ENCODE measurements at places on chromosomes 6 and 20. TPM values are rescaled to one million over a fixed set of nuclear protein-coding genes. Genes with fewer than 3 reads are reported as not detected.
A peak's percentile ranks its signal among the peaks of the same experiment; 100 is the strongest.

Gene RPP21
- 17.3 TPM for total RNA-seq

Gene TFAP2B
- total RNA-seq = not detected

Gene APOM
- total RNA-seq = 1.8 TPM

Gene FAM229B
- total RNA-seq = 77.7 TPM

Gene AIF1
- 11.4 TPM for total RNA-seq

Gene YWHAB
- 120 TPM for total RNA-seq

GRCh38 chr20:15185913-15186312, 848.5 kb upstream of the FLRT3 start:
- H3K27ac ChIP-seq = no peak overlapping the region
- no peaks in the 10 kb centered on the region for H3K4me1 ChIP-seq
- DNase-seq = no peak

DNA sequence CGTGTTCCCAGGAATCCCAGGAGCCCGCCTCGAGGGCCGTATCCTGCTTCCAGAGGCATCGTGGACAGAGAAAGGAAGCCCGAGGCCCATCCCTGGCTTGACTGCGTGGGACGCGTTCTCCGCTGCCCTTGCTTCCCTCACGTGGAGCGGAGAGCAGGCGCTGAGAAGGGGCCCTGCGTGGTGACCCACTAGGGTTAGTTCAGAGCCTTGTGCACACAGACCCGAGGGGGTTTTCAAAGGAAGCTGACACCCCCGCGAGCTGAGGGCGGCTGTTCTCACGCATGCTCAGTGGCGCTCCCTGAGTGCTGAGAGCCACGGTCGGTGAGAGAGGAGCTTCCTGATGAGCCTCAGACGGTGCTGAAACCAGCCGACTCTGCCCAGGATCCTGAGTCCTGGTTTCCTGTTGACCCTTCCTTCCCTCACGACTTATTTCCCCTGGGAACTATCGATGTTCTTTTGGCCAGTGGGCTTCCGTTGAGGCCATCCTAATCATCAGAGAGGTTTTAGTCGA, 28.9 kb upstream of the CCR6 start:
- peak overlapping the region; percentile 38 for H3K4me3 ChIP-seq
- H3K27ac ChIP-seq = no peak overlapping the region
- no peak for DNase-seq
- peaks cover 6% of the 10 kb centered on the region for H3K4me1 ChIP-seq
- no peaks in the 10 kb centered on the region for H3K27me3 ChIP-seq
- no peaks in the 10 kb centered on the region for H3K36me3 ChIP-seq

GRCh38 chr6:160036790-160037206, 67.9 kb downstream of the IGF2R start:
- H3K4me3 ChIP-seq = no peak overlapping the region
- H3K4me1 ChIP-seq = peaks cover 5% of the 10 kb centered on the region
- H3K36me3 ChIP-seq = peaks cover 13% of the 10 kb centered on the region
- peak overlapping the region; percentile 41 for H3K27ac ChIP-seq
- H3K27me3 ChIP-seq = no peaks in the 10 kb centered on the region
- no peak for DNase-seq

DNA sequence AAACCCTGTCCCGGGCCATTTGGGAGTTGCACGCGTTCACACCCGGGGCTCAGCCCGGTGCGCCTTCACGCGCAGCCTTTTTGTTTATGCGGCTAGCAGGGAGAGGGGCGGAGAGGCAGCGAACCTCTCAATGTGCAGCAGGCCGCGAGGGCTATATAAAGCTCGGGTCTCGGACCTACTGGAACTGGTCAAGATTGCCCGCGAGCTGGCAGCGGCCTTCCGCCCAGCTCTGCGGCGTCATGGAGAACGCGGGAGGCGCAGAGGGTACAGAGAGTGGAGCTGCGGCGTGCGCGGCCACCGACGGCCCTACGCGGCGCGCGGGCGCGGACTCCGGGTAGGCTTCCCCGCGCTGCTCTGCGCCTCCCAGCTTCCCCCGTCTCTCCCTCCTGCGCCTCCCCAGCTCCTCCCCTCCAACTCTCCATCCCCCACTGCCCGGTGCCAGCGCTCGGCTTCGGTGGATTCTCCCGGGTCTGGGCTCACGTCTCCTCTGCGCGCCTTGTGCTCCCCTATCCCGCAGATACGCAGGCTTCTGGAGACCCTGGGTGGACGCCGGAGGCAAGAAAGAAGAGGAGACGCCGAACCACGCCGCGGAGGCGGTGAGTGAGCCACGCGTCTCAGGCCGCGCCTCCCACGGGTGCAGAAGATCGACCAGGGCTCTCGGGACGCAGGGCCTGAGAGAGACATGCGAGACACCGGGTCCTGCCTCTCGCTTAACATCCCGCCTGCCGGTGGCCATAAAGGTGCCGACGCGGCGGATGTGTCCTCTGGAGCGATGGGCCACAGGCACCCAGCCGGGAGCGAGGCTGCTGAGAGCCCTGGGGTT, at the start of gene RIPPLY2:
RIPPLY2 (plus strand) TSS at position 183 of the 823 bp plus-strand sequence; CDS start at position 240, 57 bp downstream.
- peak within 1 kb of the TSS; percentile 43 for H3K4me3 ChIP-seq
- no peak for DNase-seq
- H3K27me3 ChIP-seq = peaks cover 16% of the 10 kb centered on the region

GRCh38 chr20:32804022-32804715, 15.6 kb upstream of the MAPRE1 start:
- H3K36me3 ChIP-seq = peaks cover 6% of the 10 kb centered on the region
- no peak overlapping the region for H3K4me3 ChIP-seq
- no peaks in the 10 kb centered on the region for H3K4me1 ChIP-seq
- no peaks in the 10 kb centered on the region for H3K27me3 ChIP-seq

GRCh38 chr6:160956300-160957035, 35.1 kb upstream of the MAP3K4 start:
- H3K27ac ChIP-seq = no peak overlapping the region
- H3K36me3 ChIP-seq = no peaks in the 10 kb centered on the region
- H3K27me3 ChIP-seq = no peaks in the 10 kb centered on the region
- no peak for DNase-seq
- H3K4me1 ChIP-seq = peaks cover 1% of the 10 kb centered on the region

GRCh38 chr6:17986656-17987446, 584 bp downstream of the KIF13A start:
- peaks cover 33% of the 10 kb centered on the region for H3K4me1 ChIP-seq
- H3K27ac ChIP-seq = peak overlapping the region; percentile 99
- H3K4me3 ChIP-seq = peak overlapping the region; percentile 74
- no peaks in the 10 kb centered on the region for H3K27me3 ChIP-seq
- DNase-seq = peak; percentile 83

- DNase-seq = no peak
- H3K4me3 ChIP-seq = no peak overlapping the region
- no peak overlapping the region for H3K27ac ChIP-seq
- H3K36me3 ChIP-seq = no peaks in the 10 kb centered on the region
- no peaks in the 10 kb centered on the region for H3K27me3 ChIP-seq
These were observed 375.2 kb downstream of the CD109 start for GRCh38 chr6:74071214-74071613.

DNA sequence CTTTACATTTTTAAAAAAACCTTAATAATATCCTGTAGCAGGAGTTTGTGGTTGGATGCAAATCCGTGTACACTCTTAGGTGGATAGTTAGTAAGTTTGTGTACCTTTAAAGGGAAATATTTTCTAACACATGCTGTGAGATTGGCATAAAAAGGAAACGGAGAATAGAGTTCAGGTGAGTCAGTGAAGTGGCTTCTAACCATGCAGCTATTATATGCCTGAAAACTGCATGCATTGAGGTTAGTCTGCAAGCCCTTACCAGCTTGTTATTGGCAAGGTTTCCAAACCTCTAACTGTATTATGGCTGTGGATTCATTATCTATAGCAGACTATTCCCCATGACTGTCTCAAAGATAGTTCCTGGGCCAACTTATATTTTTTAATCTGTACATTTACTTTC, 420.6 kb upstream of the MMS22L start:
- no peak overlapping the region for H3K27ac ChIP-seq
- no peak for DNase-seq
- no peaks in the 10 kb centered on the region for H3K4me1 ChIP-seq
- H3K36me3 ChIP-seq = no peaks in the 10 kb centered on the region
- H3K27me3 ChIP-seq = no peaks in the 10 kb centered on the region
- H3K4me3 ChIP-seq = no peak overlapping the region

- H3K27ac ChIP-seq = no peak overlapping the region
- no peaks in the 10 kb centered on the region for H3K4me1 ChIP-seq
These were observed 102.5 kb downstream of the PPP1R14C start for GRCh38 chr6:150245148-150245935.

DNA sequence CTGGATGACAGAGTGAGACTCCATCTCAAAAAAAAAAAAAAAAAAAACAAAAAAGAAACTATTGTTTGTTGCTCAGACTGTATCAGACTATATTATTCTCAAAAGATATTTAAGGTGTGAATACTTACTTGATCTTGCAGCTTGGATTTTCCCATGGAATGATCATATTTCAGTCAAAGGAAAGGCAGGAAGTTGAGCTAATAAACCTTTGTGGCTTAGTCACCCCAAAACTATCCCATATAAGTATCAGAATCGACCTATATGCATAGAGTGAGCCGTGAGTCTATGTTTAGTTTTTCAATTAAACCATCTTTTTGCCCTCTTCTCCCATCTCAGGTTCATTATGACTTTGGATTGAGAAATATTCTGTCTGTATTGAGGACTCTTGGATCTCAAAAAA, 152.6 kb downstream of the DNAH8 start:
- H3K36me3 ChIP-seq = no peaks in the 10 kb centered on the region
- H3K27ac ChIP-seq = no peak overlapping the region
- no peak overlapping the region for H3K4me3 ChIP-seq
- no peak for DNase-seq
- H3K4me1 ChIP-seq = no peaks in the 10 kb centered on the region
- H3K27me3 ChIP-seq = peaks cover 7% of the 10 kb centered on the region

DNA sequence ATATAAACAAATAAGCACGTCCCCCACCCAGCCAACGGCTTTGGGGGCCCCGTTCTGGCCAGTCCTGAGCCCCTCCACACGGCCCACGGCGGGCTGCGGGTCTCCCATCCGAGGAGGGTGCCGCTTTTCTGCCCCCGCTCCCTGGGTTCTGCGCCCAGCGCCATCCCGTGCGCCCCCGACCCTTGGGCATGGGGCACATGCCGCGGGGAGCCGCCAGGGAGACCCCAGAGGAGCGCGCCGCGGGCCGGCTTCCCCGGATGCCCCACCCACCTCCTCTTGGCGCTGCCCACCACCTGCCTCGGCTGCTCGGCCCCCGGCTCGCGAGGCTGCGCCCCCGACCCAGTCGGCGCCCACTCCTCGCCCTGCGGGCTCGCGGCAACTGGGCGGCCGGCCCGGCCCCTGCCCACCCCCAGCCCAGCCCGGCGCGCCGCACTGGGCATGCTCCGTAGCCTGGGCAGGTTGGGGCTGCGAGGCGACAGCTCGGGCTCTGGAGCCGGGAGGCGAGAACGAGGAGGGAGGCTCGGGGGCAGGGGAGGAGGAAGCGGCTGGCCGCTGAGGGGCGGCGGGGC, 570 bp upstream of the PLCB4 start:
- peak; percentile 66 for DNase-seq
- H3K4me1 ChIP-seq = peaks cover 44% of the 10 kb centered on the region
- H3K27me3 ChIP-seq = no peaks in the 10 kb centered on the region
- H3K27ac ChIP-seq = peak overlapping the region; percentile 92
- H3K4me3 ChIP-seq = peak overlapping the region; percentile 83
- no peaks in the 10 kb centered on the region for H3K36me3 ChIP-seq

GRCh38 chr20:62982124-62983075, 24.4 kb downstream of the BHLHE23 start:
- no peak overlapping the region for H3K27ac ChIP-seq
- no peaks in the 10 kb centered on the region for H3K36me3 ChIP-seq
- H3K27me3 ChIP-seq = peaks cover 18% of the 10 kb centered on the region
- H3K4me1 ChIP-seq = no peaks in the 10 kb centered on the region

DNA sequence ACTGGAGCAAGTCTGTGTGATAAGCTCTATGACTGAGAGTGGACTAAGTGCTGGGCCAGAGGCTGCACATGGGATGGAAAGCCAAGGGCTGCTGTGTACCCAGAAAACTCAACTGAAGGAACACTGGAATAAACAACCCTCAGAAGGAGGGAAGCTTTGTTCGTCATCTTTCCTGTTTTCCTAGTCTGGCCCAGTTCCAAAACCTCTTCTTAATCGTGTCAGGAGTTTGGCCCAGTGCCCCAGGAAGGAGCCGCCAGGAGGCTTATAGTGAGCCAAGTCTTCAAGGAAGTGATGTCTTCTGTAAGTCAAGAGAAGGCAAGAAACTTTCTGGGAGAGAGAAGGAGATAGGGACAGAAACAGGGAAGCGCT, 23.3 kb upstream of the TOP1 start:
- peak overlapping the region; percentile 73 for H3K27ac ChIP-seq
- peaks cover 45% of the 10 kb centered on the region for H3K4me1 ChIP-seq
- no peak overlapping the region for H3K4me3 ChIP-seq
- DNase-seq = peak; percentile 85
- H3K36me3 ChIP-seq = no peaks in the 10 kb centered on the region
- no peaks in the 10 kb centered on the region for H3K27me3 ChIP-seq

GRCh38 chr6:134642279-134642678, 307.6 kb downstream of the ALDH8A1 start:
- no peaks in the 10 kb centered on the region for H3K36me3 ChIP-seq
- H3K4me3 ChIP-seq = no peak overlapping the region
- no peaks in the 10 kb centered on the region for H3K4me1 ChIP-seq
- DNase-seq = no peak
- H3K27me3 ChIP-seq = no peaks in the 10 kb centered on the region
- no peak overlapping the region for H3K27ac ChIP-seq

DNA sequence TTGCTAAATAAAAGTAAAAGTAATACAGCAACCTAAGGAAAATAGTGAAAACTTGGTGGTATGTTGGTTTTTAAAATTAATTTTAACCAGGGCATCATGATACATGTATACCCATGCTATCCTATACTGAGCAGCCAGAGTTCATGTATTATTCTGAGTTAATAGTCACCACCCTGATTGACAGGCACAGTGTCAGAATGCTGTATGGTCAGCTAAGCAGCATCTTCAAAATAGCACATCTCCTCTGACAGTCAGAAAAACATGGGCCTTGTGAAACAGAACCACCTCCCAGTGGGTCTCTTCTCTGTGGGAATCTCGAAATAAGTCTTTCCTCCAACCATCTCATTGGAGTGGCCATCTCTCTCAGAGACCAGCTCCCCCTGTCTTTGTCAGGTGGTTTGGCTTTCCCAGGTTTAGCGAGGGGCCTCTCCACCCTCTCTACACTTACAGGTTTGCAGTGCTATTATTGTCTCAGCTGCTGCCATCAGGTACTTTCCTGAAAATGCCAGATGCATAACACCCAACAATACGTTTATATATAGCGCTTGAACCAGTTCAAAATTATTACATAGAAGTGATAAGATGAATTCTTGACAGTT, 47.1 kb upstream of the RNF8 start:
- no peaks in the 10 kb centered on the region for H3K36me3 ChIP-seq
- H3K27ac ChIP-seq = no peak overlapping the region
- H3K4me3 ChIP-seq = no peak overlapping the region
- H3K4me1 ChIP-seq = no peaks in the 10 kb centered on the region
- DNase-seq = no peak
